ENCODE measurements at places on chromosomes 5 and 9. TPM values are rescaled to one million over a fixed set of nuclear protein-coding genes. Genes with fewer than 3 reads are reported as not detected.

- DNase-seq: no peak
Observed at GRCh38 chr5:1027631-1028441, 19.2 kb downstream of the NKD2 start.

GRCh38 chr5:30832519-30832918, 361.0 kb upstream of the CDH6 start:
- no peak for DNase-seq

- DNase-seq: no peak
Observed at GRCh38 chr9:95425910-95426551, 90.7 kb downstream of the PTCH1 start.

GRCh38 chr9:72489986-72490385, 31.4 kb upstream of the TMC1 start:
- DNase-seq: no peak

DNA sequence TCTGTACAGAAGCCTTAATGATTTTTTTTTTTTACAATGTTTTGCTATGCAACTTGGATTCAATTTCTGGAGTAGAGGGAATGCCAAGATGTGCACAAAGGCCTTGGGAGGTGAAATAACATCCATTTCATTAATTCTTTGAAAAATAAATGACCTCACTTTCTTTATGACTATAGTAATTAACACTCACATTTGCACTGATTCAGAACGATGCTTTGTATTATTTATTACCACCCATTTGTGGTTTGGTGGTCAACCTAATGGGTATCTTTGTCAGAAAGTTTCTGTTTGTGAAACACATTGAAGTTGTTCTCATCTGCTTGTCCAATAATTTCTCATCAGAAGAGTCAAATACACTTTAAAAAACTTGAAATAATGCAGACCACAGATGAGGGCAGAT, 169.3 kb downstream of the NTRK2 start:
- DNase-seq: peak; percentile 25

DNA sequence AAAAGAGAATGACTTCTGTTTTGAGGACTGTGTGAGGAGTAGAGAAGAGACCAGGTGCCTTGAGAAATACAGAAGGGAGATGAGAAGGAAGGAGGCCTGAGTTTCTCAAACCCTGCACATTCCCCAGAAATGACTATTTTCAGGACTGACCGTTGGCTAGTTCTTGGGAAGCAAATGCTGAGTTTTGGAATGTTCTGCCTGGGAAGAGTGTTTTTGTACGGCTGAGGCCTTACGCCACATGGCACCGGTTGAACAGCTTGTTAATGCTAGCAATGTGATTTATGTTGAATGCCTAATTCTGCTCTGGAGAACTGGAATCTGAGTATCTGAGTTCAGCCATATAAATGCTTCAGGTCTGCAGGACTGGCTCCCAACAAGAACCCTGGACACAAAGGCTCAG, 152.7 kb upstream of the ADAMTS16 start:
- no peak for DNase-seq

GRCh38 chr9:87075537-87075936, 128.2 kb upstream of the GAS1 start:
- DNase-seq: no peak

- peak; percentile 52 for DNase-seq
Observed at GRCh38 chr5:172849606-172850453, 15.8 kb downstream of the ERGIC1 start.

DNA sequence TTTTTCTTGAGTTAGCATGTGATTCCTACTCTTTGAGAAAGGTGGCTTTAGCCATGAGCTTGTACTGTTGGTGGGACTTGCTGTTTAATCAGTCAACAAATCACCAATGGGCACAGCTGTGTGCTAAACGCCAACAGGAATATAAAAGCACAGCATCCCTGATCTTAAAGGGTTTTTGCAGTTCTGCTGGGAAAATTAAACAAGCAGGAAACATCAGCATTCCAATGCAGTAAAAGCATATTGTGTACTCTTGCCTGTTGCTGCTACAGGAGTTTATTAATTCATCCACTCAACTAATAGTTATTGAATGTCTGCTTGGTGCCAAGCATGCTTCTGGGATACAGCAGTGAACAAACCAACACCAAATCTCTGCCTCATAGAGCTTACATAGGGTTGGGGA, 27.4 kb upstream of the F2RL1 start:
- no peak for DNase-seq

DNA sequence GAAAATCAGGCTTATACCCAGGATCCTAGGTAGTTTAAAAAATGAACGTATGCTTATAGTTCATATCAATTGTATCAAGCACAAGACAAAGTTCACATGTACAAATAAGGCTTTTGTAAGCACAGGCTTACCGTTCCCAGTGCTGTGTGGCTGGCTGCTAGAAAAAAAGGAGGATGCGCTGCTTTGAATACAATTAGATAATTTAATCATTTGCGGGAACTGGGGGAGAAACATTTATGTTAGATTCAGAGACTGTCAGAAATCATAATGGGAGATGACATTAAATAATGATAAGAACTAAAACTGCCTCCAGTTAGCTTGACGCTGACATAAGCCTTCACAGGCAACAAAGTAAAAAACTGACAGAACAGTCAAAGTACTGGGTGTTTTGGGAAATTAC, 93.2 kb downstream of the FNBP1 start:
- no peak for DNase-seq

- no peak for DNase-seq
Observed at GRCh38 chr9:121992571-121993212, 100.4 kb downstream of the TTLL11 start.

RMI1 gene
- 34.1 TPM for polyA plus RNA-seq

HSPA5 gene
- 506 TPM for polyA plus RNA-seq

FRMPD1 gene
- not detected for polyA plus RNA-seq
